ENCODE measurements at places on chromosomes 4 and X.
A peak's percentile ranks its signal among the peaks of the same experiment; 100 is the strongest.

- peak; percentile 4 for DNase-seq
Measured at GRCh38 chrX:8815460-8816065, 14.4 kb upstream of the FAM9A start.

GRCh38 chr4:29405116-29405515, 1315.1 kb upstream of the PCDH7 start:
- DNase-seq = no peak

DNA sequence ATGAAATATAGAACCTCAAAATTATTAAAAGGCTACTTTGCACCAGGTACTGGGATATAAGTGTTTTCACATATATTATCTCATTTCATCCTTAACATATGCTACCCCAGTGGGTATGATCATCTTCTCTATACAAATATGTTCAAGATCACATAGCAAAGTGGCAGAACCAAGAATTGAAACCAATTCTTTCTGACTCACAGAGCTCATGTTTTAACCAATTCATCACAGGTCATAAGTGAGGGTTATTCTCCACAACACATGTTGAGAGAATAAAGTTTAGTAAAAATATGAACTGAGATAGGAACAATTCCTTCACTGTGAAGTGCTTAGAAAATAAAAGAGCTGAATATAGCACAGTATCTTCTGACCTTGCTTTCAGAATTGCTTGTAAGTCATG, 442.9 kb upstream of the RASGEF1B start:
- no peak for DNase-seq

DNA sequence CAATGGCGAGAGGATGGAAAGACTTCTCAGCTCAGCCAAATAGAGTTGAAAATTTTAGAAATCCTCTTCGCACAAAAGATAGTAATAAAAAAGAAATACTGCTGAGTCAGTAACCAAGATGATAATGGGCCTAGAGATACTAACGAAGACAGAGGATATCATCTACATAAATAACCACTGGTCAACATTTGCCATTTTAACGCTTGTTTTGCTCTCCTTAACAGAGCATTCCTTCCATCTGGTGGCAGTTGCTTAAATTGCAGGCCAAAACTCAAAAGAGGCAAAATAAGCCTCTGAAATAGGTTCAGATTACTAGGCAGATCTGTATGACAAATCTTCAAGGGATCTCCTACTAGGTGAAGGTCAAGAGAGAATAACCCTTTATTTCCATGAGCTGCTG, 51.7 kb upstream of the MCF2 start:
- no peak for DNase-seq

- DNase-seq = no peak
Measured at GRCh38 chr4:63618883-63619718, 790.1 kb downstream of the TECRL start.

DNA sequence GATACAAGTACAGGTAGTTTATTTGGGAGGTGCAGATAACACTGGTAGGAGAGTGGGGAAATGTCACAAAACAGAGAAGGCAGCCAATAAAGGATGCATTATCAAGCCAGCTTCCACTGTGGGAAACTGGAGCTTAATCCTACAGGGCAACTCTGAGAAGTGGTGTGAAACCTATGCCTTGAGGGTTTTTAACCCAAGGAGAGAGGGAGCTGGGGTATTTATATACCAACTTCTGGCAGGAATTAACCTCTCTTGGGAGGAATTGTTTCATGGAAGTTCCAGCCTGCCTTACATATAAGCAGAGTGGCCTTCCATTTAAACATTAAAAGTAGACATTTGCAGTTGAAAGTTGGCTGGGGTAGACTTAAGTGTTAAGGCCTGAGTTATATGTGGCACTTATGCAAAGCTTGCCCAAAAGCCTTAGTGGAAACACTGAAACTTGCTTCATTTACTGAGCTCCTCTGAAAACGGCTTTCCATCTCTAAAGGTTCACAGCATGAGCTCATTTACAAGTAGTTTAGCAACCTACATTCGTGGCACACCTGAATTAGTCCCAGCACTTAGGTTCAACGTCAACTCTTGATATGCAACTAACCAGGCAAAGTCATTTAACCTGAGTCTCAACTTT, 19.2 kb downstream of the MAGEB17 start:
- no peak for DNase-seq

- DNase-seq = no peak
Measured at GRCh38 chrX:131789664-131790063, 233.4 kb upstream of the STK26 start.

- DNase-seq = no peak
Measured at GRCh38 chr4:83440148-83440814, 15.3 kb downstream of the HELQ start.

- DNase-seq = no peak
Measured at GRCh38 chrX:51053741-51054140, 143.2 kb downstream of the BMP15 start.

DNA sequence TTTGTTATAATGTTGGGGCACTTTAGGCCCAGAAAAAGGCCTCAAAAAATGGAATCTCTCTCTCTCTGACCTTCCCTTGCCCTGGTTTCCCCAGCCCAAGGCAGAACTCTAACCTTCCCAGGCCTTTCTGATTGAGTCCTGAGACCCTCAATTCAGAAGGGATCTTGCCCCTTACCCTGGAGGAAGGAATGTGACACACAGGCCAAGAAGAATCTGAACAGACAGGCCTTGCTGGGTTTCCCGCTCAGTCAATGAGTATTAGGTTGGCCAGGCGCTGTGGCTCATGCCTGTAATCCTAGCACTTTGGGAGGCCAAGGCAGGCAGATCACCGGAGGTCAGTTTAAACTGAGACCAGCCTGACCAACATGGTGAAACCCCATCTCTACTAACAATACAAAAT, 27.6 kb downstream of the ELOVL6 start:
- no peak for DNase-seq

DNA sequence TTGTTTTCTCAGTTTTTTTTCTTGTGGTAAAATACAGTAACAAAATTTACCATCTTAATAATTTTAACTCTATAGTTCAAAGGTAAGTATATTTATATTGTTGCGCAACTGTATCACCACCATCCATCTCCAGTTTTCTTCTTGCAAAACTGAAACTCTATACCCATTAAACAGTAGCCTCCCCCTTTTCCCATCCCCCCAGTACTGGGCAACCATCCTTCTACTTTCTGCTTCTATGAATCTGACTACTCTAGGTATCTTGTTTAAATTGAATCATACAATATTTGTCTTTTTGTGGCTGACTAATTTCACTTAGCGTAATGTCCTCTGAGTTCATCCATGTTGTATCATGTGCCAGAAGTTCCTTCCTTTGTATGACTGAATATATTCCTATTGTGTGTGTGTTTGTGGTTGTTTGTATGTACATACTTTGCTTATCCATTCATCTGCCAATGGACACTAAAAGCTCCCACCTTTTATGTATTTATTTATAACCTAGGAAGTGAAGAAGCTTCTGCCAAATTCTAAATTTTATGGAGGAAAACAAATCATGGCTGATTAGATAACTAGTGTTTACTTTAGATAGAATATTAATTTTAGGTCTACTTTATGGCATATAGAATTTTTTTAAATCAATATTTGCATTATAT, 10.0 kb downstream of the ABHD18 start:
- DNase-seq = no peak

DNA sequence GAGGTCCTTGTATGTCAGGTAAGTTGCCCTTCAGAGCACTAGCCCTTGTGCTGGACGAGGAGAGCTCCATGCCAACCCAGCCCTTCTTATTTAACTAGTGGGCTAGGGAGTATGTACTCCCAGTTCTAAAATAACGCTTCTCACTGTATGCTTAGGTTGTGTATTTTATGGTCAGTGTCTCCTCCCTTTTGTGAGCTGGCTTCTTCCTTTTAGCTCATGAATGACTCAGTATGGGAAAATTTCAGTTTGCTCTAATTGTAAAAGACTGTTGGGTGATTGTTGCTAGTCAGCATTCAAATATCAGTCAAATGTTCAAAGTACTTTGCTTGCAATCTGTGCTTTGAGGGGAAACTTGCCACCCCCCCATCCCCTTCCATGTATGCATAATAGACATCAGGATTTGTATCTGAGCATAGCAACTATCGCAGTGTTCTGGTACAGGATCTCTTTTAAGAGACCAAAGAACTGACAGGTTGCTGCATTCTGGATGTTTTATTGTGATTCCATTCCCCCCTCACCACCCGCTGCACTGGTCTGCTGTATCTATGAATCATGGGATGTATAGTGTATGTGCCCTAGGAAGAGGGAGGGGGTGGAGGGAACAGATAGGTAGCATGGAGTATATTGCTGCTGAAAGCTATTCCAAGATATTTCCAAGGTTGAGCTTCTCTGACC, 34.7 kb downstream of the DLG3 start:
- no peak for DNase-seq

GRCh38 chr4:161376275-161376674, 787.5 kb downstream of the FSTL5 start:
- no peak for DNase-seq

DNA sequence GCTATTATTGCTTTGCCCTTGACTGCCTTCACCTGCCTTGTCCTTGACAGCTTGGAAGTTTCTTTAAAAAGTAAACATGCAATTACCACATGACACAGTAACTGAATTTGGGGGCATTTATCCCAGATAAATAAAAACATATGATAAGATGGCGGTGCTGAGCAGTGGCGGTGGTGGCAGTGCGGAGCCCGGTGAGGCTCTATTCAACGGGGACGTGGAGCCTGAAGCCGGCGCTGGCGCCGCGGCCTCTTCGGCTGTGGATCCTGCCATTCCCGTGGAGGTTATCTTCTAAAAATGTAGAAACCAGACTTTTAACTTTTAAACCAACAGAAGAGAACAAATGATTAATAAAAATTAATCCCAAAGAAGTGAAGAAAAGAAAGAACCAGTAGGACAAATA, 59.7 kb upstream of the ZDHHC15 start:
- DNase-seq = no peak

- no peak for DNase-seq
Measured at GRCh38 chr4:24666316-24666715, 82.0 kb upstream of the DHX15 start.

DNA sequence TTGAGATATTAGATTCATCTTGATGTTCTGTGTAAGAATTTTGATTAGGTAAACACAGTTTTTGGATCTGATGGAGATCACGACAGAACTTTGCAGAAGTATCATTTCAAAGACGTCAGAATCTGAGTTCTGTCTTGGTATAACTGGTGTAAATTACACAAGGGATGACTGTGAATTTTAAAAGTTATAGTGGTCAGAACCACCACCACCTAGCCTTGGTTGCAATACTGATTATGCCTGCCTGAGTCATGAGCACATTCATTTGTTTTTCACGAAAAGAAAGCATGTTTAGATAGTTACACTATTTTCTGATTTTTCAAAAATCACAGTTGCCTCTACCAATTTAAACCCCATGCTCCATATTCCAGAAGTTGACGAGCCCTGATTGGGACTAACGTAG, 54.8 kb downstream of the ZFX start:
- no peak for DNase-seq

DNA sequence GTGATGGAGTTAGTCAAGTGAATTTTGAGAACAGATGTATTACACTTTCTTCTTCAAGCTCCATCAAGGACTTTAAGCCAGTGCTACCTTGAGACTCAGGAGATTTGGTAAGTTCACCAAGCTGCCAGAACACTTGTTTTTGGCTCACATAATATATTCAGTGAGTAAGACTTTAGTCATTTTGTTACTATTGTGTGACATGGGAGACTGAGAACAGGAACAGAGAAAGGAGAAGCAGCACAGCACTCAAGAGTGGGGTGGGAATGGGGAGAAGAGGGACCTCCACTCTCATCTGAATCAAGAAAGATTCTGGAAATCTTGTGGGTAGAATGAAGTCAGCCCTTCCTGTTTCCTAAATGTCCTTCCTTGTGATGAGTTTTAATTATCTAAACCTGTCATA, 87.3 kb upstream of the TET2 start:
- no peak for DNase-seq

GRCh38 chr4:149173241-149174013, 642.2 kb downstream of the IQCM start:
- no peak for DNase-seq

- no peak for DNase-seq
Measured at GRCh38 chr4:126268106-126268505, 953.4 kb downstream of the FAT4 start.

- DNase-seq = no peak
Measured at GRCh38 chrX:42386681-42387080, 391.3 kb downstream of the PPP1R2C start.

All from fibroblast of skin of left quadriceps (primary cell).